ENCODE measurements at places on chromosomes 4 and X.

DNA sequence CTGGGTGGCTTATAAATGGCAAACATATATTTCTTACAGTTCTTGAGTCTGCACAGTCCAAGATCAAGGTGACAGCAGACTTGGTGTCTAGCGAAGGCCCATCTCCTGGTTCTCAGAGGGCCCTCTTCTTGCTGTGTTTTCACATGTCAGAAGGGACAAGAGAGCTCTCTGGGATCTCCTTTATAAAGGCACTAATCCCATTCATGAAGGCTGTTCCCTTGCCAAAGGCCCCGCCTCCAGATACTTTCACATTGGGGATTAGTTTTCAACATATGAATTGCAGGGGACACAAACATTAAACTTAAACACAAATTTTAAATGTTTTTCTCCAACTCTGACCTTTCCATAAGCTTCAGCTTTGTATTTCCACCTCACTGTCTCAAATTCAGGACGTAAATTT lies 1135.0 kb upstream of the TENM3 start:
- DNase-seq: no peak

DNA sequence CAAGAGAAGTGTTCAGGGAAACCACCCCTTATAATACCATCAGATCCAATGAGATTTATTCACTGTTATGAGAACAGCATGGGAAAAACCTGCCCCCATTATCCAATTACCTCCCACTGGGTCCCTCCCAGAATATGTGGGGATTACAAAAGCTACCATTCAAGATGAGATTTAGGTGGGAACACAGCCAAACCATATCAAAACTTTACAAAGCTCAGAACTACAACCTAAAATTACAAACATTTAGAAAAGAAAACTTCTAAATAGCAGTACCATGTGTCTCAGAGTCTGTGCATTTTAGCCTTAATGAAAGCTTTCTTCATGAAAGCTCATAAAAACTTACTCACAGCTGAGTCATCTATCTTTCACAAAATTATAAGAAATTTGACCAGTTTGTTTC lies 1442.8 kb upstream of the PCDH7 start:
- no peak for DNase-seq

- DNase-seq: no peak
Observed at GRCh38 chr4:95219109-95219508, 329.7 kb downstream of the UNC5C start.

- DNase-seq: no peak
Observed at GRCh38 chrX:57211906-57212305, 74.6 kb upstream of the FAAH2 start.

DNA sequence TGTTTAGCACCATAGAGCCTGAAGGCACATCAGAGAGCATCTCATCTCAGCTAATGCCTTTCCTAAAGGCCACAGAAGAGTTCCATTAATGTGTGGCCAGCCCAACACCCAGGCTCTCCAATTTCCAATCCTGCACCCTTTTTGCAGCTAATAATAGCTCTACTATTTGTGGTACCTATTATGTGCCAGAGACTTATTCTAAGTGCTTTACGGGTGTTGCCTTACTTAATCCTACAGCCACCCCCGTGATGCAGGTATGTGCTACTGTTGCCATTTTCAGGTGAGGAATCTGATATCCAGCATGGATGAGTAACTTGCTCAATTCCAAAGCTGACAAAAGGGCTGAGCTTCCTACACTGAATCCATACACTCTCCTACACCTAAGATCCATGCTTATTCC lies 217.6 kb upstream of the GALNT7 start:
- DNase-seq: no peak

DNA sequence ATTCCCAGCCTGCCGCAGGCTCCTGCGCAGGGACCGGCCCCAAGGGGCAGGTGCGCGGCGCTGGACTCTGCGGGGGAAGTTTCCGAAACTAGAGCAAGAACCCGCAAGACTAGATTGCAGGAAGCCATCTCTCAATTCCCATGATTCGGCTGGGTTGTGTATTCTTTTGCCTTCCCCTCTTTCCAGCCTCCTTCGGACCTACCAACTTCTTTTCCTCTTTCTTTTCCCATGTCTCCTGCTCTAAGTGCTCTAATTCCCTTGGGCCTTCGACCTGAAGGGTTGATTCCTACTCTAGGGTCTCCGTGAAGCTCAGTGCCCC lies 645 bp upstream of the OPHN1 start:
- no peak for DNase-seq

DNA sequence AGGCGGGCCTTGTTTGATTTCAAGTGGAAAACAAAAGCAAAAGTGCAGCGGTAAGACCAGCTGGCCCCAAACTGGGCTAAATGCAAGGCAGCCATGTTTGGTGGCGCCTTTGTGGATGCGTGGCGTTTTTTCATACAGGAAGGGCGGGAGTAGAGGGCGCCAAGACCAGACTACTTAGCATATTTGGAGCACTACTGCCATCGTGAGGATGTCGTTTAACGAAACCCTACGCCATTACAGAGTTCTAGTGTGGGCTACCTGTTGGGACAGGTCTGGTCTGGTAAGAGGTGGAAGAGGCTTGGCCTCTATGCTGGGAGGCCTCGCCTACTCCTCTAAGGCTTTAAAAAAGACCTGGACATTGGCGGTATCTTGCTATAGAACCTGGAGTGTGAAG lies 230.7 kb upstream of the STK26 start:
- DNase-seq: peak; percentile 57

- no peak for DNase-seq
Observed at GRCh38 chr4:17316566-17316965, 195.3 kb downstream of the QDPR start.

DNA sequence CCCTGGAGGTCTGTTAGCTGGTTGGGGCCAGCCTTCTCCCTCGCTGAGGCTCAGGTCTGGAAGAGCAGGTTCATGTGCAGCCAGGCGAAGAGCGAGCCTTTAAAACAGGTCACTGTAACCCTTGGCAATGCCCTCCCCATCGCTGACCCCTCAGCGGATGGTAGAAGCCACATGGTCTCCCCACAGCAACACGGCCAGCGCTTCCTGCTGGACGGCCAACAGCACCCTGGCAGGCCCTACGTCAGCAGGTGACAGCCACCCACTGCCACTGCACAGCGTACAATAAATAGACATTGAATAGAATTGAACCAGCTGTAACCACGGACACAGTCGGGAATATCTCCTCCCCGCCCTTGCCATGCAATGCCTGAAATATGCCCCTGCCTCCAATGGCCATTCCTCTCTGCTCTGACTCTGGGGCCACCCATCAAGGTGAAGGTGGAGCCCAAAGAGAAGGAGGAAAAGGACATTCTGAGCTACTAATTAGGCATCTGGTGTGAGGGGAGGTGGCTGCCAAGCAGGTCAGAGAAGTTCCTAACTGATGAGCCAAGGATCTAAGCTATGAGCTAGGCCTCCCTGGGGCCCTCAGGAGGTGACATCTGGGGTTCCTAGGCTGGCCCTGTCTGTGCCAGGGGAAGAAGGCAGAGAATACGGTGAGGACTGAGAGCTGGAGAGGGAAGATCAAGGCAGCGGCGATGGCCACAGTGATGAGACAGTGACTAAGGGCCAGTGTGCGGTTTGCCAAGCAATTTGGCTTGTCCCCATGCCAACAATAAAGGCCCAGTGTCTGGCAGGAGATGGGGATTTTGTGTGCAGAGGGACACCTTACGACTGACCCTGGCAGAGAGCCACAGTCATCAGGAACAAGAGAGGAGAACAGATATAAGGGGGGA lies 202.3 kb downstream of the BCOR start:
- no peak for DNase-seq

GRCh38 chr4:89316931-89317366 lies 9.3 kb upstream of the GPRIN3 start:
- DNase-seq: no peak

DNA sequence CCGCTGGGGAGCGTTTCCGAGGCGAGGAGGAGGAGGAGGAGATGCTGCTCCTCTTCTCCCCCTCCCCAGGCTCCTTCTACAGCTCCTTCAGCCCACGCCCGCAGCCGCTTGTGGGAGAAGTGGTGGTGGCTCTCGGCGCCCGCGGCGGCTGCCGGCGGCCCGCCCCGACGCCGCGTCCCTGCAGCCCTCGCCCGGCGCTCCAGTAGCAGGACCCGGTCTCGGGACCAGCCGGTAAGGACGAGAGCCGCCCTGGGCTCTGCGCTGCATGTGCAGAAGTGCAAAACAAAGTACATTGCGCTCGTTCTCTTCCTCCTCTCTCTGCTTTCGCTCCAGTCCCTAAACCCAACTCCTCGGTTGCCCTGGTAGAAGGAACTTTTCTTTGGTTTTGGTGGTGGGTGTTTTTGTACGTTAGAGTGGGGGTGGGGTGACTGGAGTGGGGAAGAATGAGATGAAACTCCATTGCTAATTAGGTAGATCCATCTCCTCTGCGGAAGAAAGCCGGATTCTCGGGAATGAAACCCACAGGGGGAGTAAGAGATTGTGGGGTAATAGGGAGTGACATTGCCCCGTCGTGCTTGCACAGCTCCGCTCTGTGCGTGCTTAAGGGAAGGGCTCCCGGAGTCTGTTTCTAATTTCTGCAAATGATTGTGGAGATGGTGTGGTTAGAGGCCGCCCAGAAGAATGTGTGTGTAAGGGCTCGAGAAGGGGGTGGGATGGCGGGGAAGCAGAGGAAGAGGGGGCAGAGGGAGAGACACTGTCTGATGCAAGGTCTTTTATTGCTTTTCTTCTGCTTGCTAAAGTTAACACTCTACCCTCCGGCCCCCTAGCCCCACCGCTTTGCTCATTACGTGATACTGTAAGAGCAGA lies 677 bp downstream of the PTPN13 start:
- peak; percentile 16 for DNase-seq

All from NCI-H1930 (cell line).